Stimulated activated CD4-positive, alpha-beta T cell treated with anti-CD3 and anti-CD28 coated beads, TNF-alpha, amount 100 ng/mL, for 4 hours (primary cell): ENCODE measurements at places on chromosomes 11 and 22.

GRCh38 chr11:114216796-114217180 lies 79.4 kb upstream of the NNMT start:
- DNase-seq: no peak

GRCh38 chr22:49212466-49212865 lies 615.2 kb downstream of the BRD1 start:
- DNase-seq: no peak

DNA sequence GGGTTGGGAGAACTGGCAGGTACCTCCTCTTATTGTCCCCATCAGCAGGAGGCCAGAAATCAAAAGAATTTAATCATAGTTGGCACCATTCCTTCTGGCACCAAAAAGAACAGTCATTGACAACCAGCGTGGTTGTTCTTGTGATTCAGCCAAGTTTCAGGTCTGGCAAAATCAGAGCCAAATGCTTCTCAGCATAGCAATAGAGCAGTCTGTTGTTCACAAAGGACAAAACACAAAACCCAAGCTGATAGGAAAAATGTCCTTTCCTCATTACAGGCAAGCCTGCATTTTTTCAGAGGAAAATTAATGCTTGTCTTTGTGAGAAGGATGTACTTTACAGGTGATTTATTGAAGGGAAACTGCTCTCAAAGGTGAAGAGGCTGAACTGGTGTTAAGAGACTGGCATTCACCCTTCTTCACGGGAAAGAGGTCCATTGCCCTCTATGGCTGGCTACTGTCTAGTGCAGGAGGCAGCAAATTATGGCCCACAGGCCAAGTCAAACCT lies 241.8 kb upstream of the ARHGAP42 start:
- no peak for DNase-seq

- no peak for DNase-seq
Observed at GRCh38 chr22:31134688-31135087, 5.6 kb downstream of the PLA2G3 start.

- DNase-seq: no peak
Observed at GRCh38 chr11:79226126-79226525, 214.7 kb downstream of the TENM4 start.

DNA sequence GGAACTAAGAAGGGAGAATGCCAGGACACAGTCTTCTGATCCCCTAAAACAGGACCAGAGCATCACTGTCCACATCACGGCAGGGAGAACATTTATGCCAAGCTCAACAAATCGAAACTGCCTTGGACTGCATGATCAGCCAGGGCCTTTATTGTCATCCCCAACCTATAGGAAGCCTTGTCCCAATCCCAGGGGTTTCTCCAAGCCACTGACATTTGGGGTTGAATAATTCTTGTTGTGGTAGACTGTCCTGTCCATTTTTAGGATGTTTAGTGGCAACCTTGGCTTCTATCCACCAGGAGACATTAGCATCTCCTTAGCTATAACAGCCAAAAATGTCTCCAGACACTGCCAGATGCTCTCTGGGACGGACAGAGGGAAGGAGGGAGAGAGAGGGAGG lies 37.1 kb downstream of the RPL27A start:
- no peak for DNase-seq

DNA sequence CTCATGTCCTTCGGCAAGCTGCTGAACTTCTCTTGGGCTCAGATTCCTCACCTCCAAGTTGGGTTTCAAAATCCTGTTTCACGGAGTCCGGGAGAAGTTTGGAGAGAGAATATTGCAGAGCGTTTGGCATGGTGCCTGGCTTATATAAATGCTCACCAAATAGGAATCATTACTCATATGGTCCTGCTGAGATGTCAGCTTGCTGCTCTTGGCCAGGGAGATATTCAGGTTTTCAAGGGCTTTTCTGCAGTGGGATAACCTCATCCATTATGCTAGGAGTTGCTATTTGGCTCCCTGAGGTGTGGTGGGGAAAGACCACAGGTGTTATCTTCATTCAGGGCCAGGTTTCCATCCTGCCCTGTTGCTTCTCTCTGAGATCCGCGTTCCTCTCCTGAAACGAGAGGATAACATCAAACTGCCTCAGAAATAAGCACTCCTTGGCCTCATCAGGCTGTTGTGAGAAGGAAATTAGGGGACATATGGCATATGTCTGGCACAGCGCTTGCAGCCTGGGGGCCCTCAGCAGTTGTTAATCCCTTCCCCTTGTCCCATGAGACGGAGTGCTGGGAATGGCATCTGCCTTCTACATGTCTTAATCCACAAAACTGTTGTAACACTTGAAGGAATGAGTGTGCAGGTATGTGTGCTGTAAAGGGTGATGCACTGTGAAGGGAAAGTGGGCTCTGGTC lies 29.9 kb upstream of the ACER3 start:
- DNase-seq: no peak

- DNase-seq: no peak
Observed at GRCh38 chr11:118740892-118741291, 50.1 kb downstream of the DDX6 start.

DNA sequence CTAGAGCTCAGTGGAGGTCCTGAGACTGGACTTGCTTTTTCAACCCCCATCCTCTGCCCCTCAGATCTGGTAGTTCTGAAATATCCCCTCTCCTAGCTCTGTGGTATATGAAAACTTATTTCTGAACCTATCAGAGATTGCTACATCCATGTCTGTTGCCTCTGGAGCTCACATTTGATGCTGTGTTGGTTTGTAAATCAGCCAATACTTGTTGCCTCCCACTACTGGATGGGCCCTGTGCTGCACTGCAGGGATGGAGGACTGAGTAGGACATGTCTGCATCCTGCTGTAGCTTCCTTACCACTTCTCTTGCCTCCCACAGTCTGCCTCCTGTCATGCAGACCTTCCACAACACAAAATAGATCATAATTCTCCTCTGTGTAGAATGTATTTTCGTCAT lies 5.2 kb downstream of the OLFML1 start:
- no peak for DNase-seq

- DNase-seq: no peak
Observed at GRCh38 chr22:46033256-46034200, 56.6 kb upstream of the WNT7B start.

DNA sequence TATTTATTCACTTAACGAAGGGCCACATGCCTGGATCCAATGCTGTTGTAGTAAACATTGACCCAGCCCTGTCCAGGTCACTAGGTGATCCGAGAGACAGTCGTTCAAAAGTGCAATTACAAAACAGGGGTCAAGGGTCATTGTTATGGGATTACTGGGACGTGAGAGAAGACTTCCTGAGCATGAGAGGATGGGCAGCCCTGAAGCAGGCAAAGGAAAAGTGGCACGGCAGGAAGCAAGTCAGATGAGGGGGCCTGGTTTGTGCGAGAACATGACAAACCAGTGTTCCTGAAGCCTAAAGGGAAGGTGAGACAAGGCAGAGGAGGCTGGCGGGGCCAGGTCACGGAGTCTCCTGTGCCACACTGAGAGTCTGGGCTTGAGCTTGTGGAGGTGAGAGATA lies 15.8 kb upstream of the MMP20 start:
- no peak for DNase-seq
